Stimulated activated CD8-positive, alpha-beta memory T cell treated with anti-CD3 and anti-CD28 coated beads, Interleukin-12 subunit alpha, Interleukin-12 subunit beta, amount 100 ng/mL, for 4 hours (primary cell): ENCODE measurements at places on chromosomes 6 and 20.

DNA sequence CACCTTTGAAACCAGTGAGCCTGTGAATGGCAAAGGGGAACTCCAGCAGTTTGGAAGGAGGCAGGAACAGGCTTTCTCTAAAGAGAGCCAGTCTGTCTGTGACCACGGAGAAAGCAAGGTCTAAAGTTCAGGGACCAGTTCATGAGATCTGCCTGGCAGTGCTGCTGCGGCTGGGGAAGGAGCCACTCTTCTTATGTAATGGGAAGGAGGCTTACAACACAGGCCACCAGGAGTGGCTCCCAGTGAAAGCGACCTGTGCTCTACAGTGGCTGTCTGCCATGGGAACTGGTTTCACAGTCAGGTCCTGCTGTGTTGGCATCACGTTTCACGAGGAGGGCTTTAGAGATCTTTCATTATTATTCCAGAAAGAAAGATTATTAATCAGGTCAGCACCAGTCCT lies 291.9 kb upstream of the PRDM1 start:
- no peak for DNase-seq

DNA sequence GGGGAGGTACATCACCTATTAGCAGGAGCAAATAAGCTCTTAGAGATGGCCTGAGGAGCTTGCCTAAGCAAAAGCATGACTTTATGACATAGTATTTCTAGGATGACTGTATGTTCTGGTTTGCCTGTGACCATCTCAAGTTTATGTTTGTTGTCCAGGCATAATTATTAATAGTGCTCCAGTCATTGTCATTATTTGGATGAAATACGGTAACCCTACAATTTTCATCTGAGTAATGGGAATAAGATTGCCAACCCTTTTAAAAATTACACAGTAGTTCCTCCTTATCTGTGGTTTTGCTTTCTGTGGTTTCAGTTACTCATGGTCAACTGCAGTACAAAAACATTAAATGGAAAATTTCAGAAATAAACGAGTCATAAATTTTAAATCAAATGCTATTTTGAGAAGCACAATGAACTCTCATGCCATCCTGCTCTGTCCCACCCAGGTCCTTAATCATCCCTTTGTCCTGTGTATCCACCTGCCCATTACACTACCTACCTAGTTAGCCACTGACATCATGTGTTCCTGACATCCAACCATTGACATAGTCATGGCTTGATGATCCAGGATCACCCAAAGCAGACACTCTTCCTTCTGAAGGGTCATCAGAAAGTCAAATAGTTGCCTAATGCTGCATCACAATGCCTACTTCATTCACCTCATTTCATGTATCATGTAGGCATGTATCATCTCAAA lies 27.0 kb upstream of the TFB1M start:
- no peak for DNase-seq

DNA sequence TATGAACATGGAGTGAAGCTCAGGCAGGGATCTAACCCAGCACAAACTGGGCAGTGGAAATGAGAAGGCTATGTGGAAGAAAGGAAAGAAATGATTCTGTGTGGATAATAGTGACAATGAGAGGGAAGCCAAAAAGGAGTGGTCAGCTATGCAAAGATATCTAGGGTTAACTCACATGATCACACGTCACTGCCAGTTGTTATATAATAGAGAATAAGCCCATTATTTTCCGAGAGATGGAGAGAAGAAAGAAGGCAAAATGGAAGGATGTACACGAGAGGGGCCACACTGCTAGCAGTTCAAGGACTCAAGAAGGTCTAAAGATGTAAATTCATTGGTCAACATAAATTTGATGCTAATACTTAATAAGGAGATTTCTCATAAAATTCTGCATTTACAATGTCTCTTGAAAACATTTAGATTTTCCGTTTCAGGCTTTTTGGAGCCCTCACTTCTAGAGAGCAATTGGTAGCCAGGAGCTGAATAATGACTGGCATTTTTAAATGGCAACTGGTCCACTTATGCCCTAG lies 18.8 kb upstream of the RCAN2 start:
- no peak for DNase-seq

- no peak for DNase-seq
These were observed 114.7 kb upstream of the BEND3 start for GRCh38 chr6:107230024-107230423.

DNA sequence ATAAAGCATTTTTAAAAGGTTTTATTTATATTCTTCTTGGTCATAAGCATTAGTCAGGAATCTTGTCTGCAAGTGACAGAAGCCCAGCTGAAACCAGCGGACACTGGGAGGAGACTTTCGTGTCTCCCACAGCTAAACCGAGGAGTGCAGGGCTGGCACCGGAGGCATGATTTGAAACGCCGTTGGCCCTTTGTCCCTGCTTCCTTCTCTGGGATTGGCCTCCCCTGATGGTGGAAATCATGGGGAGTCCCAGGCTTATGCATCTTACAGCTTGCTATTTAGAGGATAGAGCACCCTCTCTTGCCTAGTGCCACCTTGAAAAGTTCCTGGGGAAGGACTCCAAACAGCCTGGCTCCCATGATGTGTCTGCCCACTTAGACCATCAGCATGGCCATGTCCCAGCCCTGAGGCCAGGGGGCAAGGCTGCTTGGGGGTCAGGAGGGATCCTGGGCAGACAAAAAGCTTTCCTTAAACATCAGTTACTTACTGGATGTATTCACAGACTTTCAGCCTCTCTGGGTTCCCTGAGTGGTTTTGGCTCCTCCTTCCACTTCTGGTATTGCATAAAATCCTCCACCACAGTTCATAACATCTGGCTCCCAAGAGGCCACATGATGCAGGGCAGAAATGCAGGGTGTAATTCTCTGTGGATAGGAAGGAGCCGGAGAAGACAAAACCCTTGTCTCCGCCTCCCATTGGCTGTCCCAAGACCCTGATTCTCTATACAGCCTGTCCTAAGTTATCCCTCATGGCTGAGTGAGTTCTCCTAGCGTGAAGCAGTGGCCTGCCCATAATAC lies 49.3 kb upstream of the INSM1 start:
- no peak for DNase-seq

DNA sequence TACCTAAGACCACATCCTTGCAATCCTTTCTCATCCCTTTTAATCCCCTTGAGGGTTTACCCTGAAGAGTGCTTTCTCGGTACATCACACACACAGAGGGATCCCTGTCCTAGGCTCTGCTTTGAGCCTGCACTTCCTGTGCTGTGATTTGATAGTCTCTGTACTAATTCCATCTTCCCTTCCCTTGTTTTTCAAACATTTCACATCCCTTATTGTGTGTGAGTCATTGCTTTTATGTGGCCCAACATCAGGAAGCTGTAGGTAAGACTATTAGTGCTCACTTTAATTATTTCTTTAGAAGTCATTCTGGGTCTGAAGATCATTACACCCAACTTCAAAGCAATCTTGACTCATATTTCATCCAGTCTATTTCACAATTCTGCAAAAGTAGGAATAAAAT lies 57.2 kb upstream of the ANKEF1 start:
- no peak for DNase-seq
